M059J (cell line): ENCODE measurements at places on chromosomes 5 and 9. TPM values are rescaled to one million over a fixed set of nuclear protein-coding genes. Genes with fewer than 3 reads are reported as not detected.

DNA sequence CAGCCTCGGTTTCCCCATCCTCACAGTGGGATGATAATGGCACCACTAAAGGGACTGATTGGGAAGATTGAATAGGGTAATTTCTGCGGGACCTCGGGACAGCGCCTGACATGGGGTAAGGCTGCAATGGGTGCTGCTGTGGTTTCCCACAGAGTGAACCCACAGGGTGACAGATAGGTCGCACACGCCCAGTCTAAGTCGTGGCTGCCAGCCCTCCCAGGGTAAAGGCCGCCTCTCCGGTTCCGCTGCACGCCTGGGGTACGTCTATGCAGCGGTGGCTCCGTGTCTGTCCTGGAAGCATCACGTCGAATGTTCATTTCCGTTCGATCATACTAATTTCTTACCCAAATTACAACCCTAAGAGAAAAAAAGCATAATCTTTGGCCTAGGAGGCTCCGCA is 631 bp downstream of the CFAP77 start:
- DNase-seq: no peak

POU5F2 gene
- 0.02 TPM in 1 of 2 replicates, not detected in the other for total RNA-seq

ACOT12 gene
- total RNA-seq: not detected in 2 replicates

DNA sequence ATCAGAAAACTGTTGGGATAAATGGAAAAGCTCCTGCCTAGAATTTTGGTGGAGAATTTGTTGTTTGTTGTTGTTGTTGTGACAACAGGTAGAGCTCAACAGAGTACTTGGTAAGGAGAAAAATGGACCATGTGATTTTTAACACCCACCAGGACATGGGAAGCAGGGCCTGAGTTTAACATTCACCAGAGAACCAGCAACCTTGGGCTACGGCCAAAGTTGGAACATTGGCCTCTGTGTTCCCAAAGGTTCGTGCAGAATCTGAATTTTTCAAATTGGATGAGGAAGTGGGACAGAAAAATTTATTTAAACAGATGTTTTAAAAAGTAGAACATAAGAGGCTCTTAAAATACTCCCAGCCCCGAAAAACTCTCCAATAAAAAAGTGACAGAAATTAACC is 127.0 kb downstream of the GNA14 start:
- DNase-seq: no peak

GRCh38 chr9:108859459-108860114 is 2.5 kb upstream of the ACTL7A start:
- peak; percentile 17 for DNase-seq

PRR16 gene
- 16.5 and 20.8 TPM in 2 replicates for total RNA-seq

GRCh38 chr5:60738461-60738860 is 38.5 kb upstream of the DEPDC1B start:
- DNase-seq: no peak
